ENCODE measurements at places on chromosomes 11 and 22.

GRCh38 chr11:131841028-131841427 is 470.6 kb downstream of the NTM start:
- DNase-seq = no peak

GRCh38 chr11:83255366-83255765 is 30.8 kb downstream of the CCDC90B start:
- no peak for DNase-seq

DNA sequence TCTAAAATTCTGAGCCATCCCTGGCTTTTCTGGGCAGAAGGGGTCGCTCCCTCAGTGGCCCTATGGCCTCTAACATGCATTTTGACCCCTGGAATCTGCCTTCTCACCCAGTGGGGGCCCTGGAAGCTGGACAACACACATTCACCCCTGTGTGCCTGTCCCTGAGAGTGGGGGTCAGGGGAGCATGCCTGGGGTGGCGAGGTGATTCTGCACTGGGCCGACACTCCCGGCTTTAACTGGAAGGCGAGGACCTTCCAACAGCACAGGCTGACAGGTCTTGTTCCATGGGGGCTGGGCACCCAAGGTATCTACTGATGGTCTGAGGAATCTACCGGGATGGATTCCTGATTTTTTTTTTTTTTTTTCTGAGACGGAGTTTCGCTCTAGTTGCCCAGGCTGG is 10.7 kb downstream of the PPM1F start:
- DNase-seq = no peak

GRCh38 chr11:105206633-105207032 is 67.1 kb upstream of the CARD18 start:
- DNase-seq = no peak

DNA sequence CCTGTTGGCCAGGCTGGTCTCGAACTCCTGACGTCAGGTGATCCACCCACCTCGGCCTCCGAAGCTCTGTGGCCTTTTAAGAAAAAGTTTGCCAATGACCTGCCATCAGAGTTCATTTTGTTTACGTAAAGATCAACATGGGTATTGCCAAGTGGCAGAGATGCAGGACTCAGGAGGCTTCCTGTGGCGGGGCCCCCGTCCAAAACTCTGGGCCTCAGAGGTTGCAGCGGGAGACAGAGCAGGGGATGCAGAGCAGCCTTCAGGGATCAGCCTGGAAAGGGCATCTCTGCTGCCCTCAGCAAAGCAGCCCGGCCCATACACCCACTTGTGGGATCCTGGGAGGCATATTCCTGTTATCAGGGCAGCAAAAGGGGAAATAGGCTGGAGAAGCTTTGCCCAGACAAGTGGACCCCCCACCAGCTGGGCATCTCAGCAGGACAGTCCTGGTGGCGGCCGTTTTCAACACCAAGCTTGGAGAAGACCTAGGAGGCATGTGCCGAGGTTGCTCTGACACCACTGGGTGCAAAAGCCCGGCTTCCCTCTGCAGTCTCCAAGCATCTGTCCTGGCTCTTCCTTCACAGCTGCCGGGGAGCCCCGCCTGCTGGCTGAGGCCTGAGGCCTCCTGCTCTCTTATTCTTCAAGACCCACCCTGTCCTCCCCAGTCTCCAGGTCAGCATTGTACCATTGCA is 1152.4 kb downstream of the BRD1 start:
- no peak for DNase-seq

- no peak for DNase-seq
Measured at GRCh38 chr11:3925513-3925912, 70.0 kb downstream of the STIM1 start.

GRCh38 chr22:47030881-47031627 is 268.6 kb downstream of the TBC1D22A start:
- DNase-seq = no peak

DNA sequence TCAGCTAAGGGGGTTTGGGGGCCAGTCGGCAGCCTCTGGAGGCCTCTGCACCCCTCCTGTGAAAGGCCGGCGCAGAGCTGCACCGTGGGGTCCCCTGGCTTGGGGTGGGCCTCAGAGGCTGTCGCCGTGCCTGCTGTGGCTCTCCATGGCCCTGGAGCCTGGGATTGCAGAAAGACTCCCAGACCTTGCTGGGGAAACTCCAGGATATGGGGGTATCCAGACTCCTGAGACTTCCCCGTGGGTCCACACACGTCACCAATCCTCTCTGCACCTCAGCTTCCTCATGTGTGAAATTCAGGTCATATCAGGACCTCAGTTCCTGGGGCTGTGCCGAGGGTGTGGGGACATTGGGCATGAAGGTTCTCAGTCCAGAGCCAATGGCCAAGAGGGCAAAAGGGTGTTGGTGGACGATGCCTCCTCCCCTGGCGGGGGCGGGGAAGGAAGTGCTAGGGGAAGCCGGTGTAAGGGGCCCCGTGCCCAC is 97.1 kb downstream of the KCNQ1 start:
- no peak for DNase-seq

GRCh38 chr11:44382656-44383240 is 72.8 kb upstream of the ALX4 start:
- no peak for DNase-seq

GRCh38 chr22:44318751-44319150 is 6.0 kb upstream of the SHISAL1 start:
- no peak for DNase-seq

GRCh38 chr22:43203471-43203981 is 16.6 kb upstream of the TTLL12 start:
- no peak for DNase-seq

DNA sequence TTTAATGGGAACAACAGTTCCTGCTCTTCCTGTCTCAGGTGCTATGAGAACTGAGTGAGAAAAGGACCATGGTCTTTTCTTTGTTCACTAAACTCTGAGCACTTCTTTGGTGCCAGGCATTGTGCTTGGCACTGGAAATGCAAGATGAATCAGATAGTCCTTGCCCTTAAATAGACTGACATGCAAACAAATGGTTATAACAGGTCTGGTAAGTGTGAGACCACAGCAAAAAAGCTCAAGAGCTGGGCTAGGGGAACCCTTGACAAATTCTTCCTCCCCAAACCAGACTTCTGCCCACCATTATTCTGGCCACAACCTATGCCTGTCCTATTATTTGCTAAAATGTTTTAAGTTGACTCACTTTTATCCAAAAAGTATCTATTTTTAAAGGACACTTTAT is 5.1 kb downstream of the SLC43A3 start:
- no peak for DNase-seq

- no peak for DNase-seq
Measured at GRCh38 chr11:134150195-134150903, 73.4 kb downstream of the NCAPD3 start.

DNA sequence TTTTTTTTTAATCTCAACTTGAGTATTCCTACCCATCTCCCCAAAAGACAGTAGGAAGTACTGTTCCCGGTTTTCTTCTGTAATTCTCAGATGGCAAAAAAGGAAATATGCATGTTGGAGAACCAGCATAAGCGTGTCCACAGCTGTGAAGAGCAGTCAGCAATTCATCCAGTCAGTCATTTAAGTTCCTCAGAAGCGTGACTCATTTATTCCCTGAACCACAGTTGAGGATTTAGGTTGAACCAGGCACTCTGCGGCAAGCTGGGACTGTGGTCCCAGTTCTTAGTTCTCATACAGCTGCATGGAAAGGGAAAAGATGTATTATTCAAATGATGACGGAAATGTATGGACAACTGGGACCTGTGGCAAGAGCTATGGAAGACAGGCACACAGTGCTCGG is 61.0 kb upstream of the MYO18B start:
- no peak for DNase-seq

GRCh38 chr22:36341640-36342041 is 46.1 kb downstream of the MYH9 start:
- DNase-seq = no peak

DNA sequence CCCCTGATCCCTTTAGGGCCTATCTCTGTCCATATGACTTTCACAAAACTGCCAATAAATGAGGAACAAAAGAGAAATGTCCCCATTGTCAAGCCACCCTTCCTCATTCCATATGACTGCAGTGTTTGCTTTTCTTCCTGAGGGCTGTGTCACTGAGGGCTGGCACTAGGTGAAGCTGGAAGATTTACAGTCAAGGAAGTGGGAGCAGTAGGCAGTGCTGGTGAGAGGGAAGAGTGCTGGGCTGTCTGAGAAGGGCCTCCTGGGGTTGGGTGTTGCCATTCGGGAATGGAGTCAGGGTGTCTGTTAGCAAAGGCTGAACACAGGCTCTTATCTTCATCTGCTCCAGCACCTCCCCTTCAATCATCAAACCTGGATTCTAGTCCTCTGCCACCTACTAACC is 30.9 kb downstream of the INSC start:
- DNase-seq = no peak

- DNase-seq = no peak
Measured at GRCh38 chr11:92130421-92130831, 94.2 kb upstream of the FAT3 start.

DNA sequence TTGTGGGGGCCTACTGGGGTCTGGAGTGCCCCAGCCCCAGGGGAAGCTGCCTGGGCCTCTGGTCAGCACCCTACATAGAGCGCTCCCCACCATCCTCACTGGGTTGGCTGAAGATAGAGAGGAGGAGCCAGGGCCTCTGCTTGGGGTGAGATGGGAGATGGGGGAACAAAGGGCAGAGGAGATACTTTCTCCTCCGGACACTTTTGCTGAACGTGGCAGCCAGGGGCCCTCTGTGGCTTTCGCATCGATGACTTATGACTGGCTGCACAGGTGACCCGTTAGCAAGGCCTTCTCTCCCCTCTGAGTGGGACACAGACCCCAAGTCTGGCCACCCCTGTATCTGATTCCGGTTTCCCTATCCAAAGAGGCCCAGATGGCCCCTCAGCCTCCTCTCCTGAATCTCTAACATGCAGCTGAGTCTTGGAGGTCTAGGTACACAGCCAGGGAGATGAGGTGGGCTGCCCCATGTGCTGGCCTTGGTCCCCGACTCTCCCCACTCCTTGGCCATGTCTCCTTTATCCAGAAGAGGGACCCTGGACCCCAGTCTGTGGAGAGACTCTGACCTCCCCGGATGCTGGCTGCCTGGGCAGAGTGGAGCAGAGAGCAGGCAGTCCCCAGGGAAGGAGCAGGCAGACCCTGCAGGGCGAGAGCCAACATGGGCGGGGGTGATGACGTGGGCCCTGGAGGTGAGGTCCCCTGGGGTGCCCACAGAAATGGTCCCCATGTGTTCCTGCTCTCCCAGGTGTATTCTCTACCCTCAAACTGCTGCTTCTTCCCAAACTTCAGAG is 59.3 kb upstream of the NECTIN1 start:
- DNase-seq = no peak

GRCh38 chr22:39703928-39704639 is 133.5 kb downstream of the CACNA1I start:
- no peak for DNase-seq

GRCh38 chr11:94504689-94505293 is 7.5 kb upstream of the C11orf97 start:
- peak; percentile 35 for DNase-seq

DNA sequence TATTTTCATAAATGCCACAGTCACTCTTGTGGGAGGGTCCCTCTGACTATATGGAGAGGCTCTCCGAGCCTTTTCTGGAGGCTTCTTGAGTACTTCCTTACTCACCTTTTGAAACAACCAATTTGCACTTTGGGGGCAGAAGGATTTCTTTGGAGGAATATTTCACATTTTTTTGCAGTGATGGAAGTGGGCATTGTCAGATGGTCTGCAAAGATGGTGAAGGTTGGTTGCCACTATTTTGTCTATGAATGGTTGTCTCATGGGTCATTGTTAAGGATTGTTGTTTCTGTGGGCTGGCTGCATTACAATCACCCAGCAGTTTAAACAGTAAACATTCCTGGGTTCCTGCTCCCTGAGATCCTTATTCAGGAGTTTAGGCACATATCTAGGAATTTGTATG is 388.2 kb downstream of the TMEM135 start:
- peak; percentile 97 for DNase-seq

DNA sequence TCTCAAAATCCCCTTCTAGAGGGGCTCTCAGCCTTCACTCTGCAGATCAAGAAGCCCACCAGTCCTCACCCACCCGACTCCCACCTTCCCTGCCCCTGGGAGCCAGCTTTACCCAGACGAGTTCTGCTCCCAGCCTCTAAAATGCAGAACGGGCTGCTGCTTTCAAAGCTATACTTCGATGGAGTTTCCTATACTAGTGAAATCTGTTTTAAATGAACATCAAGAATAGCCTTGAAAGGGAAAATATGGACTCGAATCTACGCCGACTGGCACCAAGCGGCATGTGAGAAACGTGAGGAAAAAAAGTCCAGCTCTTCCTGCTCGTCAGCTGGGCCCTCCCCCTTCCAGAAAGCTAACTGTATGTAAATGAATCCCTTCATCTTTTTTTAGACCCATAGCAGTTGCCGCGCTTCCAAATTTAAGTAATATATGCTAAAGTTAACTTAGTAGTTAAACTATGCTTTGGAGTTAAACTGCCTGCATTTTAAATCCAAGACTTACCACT is 211.7 kb downstream of the NTM start:
- no peak for DNase-seq

DNA sequence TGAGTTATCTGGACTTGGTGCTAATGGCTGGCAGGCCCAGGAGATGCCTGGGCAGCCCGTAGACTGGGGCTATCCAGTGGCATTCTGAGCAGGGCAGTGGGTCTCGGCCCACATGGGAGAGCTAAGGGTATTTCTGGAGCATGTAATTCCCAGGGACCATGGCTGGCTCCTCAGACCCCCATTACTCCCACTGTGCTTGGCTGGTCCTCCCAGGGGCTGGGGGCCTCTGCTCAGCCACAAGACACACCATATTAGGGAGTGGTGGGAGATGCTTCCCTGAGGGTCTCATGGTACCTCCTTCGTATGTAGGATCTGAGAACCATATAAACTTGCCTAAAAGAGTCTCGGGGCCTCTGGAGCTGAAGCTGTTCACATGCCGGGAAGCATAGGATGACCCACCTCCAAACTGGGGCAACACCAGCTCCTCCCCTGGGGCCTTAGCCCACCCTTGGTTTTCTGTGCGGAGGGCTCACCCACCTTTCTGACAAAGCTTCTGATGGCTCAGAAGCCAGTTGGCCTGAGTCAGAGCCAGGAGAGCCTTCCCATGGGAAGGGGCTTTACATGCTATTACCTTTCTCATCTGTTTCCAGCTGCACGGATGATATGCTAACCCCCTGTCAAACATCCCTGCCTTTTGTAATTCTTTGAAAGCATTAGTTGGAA is 9.5 kb upstream of the FTH1 start:
- no peak for DNase-seq

- no peak for DNase-seq
Measured at GRCh38 chr22:40029189-40029890, 34.6 kb downstream of the FAM83F start.

GRCh38 chr11:67640021-67640757 is 626 bp upstream of the TBX10 start:
- DNase-seq = no peak

DNA sequence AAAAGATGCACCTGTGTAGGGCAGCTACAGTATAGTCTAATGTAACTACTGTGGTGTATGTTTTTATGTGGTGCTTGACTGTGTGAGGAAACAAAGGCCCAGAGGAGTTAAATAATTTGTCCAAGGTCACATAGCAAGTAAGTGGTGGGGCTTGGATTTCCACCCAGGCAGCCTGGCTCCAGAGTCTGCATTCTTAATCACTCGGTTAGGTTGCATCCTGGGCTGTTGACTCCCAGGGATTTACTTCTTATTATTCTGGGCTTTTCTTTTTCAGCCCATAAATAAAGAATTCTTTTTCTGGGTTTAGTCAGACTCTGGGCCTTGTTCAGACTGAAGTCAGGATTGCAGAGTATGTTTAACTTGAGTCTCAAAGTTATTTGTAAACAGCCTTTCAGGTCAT is 82.1 kb downstream of the ARHGAP42 start:
- DNase-seq = no peak

Data from HS-27A (cell line).